A549 treated with Hydrocortisone at 1 μM for 4 hours (cell line): ENCODE measurements at places on chromosomes 1 and 21. TPM values are rescaled to one million over a fixed set of nuclear protein-coding genes. Genes with fewer than 3 reads are reported as not detected.

Gene PTPRC
- not detected in 5 replicates for total RNA-seq

Gene GNAT2
- 0.09 to 0.10 TPM (median 0.10 TPM) in 3 of 5 replicates, not detected in the others for total RNA-seq

Gene LEFTY1
- total RNA-seq, result 0.37 to 1.6 TPM (median 1.2 TPM) in 5 replicates

Gene SLC25A33
- 2.7 to 3.6 TPM (median 3.4 TPM) in 5 replicates for total RNA-seq

Gene NPPB
- 0.16 TPM in 1 of 5 replicates, not detected in the others for total RNA-seq

Gene CYP2J2
- total RNA-seq, result 0.10 to 0.16 TPM (median 0.10 TPM) in 3 of 5 replicates, not detected in the others

Gene GNPAT
- total RNA-seq, result 35.6 to 41.2 TPM (median 37.0 TPM) in 5 replicates

Gene FAM177B
- not detected in 5 replicates for total RNA-seq

Gene KCNA3
- total RNA-seq, result not detected in 5 replicates

Gene PAQR7
- total RNA-seq, result 6.8 to 8.3 TPM (median 7.3 TPM) in 5 replicates

Gene IGSF9
- 0.11 to 0.25 TPM (median 0.14 TPM) in 5 replicates for total RNA-seq

Gene PPT1
- total RNA-seq, result 62.3 to 75.2 TPM (median 62.9 TPM) in 5 replicates

Gene XCL2
- not detected in 5 replicates for total RNA-seq

Gene KIAA0040
- total RNA-seq, result 0.80 to 0.98 TPM (median 0.95 TPM) in 5 replicates

Gene WDR47
- 6.3 to 11.3 TPM (median 7.9 TPM) in 5 replicates for total RNA-seq

Gene C4BPA
- 0.45 to 0.99 TPM (median 0.53 TPM) in 5 replicates for total RNA-seq

Gene FCRLB
- 1.5 to 1.8 TPM (median 1.7 TPM) in 5 replicates for total RNA-seq

Gene SLFNL1
- 0.02 to 0.06 TPM (median 0.05 TPM) in 3 of 5 replicates, not detected in the others for total RNA-seq

Gene ATF3
- 25.1 to 37.2 TPM (median 34.7 TPM) in 5 replicates for total RNA-seq
